ENCODE measurements at places on chromosomes 16 and 17.

DNA sequence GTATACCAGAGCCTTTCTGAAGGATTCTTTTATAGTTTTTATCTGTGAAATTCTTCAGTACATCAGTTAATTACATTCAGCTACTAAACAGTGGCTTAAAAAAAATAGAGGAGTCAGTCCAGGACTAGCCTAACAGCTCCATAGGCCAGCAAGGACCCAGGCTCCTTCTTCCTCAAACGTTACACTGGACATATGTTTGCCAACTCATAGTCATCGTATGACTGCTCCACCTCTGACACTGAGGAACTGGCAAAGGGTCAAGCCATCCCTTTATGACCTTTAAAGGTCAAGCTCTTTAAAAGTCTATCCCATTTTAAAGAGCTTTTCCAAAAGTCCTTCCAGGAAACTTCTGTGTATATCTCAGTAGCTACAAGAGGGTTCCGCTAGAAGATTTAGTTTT lies 36.6 kb downstream of the PHLPP2 start:
- DNase-seq: no peak

- DNase-seq: no peak
Observed at GRCh38 chr17:73939806-73940205, 263.7 kb upstream of the RPL38 start.

DNA sequence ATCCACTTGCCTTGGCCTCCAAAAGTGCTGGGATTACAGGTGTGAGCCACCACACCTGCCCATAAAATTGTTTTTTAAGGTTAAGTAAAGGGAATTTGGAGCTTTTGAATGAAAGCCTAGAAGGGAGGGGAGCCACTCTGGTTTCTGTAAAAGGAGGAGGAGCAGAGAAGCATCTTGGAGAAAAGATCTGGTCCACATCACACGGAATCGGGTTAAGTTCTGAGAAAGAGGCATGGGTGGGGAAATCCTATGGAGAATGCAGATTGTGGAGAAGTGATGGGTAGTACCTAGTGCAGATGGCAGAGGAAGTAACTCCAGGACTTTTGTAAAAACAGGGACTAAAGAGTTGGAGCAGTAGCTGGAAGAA lies 18.3 kb upstream of the CEP112 start:
- DNase-seq: no peak

DNA sequence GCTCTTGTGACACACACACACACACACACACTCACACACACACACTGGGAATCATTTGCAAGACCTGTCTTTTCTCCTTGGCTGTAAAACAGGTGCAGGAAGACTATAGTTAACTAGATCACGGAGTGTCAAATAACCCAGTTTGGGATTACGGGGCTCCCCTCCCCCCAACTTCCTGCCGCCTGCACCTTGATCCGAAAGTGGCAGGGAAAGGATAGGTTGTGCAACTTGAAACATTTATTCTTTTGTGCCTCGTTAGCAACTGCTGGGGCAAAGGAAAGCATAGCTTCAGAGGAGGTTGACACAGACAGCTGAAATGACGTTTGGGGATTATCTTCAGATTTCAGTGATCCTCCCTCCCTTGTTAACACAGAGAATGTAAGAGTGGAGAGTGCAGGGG lies 149.5 kb downstream of the NTN1 start:
- no peak for DNase-seq

DNA sequence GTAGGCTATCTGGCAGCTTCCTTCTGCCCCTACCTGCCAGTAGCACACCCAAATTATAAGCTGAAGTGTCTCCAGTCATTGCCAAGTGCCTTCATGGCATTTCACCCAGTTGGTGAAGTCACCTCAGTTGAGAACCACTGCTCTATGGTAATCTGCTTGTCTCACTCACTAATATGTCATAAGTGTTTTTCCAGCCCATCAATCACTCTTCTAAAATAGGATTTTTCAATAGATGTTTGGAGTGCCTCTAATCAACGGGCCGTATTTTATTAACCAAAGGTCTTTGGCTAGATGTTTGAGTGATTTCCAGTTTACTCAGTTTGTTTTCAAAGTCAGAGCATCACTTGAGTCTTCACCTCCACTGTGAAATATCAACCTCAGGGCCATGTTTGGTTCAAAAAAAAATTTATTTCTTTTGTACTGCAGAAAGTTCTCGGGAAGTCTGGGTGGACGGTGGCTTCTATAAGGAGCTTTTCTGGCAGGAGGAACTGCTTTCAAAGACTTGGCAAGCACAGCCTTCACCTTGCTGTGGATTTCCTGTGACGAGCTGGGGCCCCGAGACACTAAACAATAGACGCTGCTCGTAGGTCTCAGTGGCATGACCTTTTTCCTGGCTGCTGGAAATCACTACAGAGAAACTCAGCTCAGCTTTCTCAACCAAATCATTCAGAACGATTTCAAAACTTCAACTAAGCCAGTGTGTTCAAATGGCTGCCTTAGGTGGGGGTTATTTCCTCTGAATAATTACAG lies 95.2 kb upstream of the FOXF1 start:
- DNase-seq: no peak

DNA sequence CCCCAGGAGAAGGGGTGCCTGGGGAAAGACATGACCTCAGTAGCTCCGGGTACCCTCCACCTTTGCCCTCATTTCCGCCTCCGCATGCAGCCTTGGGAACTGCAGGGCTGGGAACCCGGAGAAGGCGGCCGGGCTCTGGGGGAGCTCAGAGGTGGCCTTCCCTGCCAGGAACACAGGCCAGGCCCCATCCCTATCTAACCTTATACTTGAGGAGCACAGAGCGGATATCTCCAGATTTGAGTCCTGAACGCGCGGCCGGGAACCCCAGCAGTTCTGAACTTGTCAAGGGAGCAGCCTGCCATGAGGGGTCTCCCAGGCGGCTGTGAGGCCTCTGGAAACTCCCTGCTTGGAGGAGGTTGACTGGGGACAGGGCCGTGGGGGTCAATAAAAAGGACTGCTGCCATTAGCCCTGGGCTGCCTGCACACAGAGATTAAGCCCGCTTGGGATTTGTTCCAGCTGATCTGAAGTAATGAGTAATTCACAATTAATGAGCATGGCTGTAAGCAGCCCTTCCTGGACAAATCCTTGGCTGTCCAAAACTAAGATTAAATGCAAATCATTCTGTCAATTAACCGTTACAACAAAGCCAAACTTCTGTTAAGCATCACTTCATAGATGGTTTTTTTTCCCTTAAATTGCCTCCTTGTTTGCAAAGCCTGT lies 26.3 kb upstream of the METRNL start:
- DNase-seq: no peak
